GM12864 (cell line): ENCODE measurements at places on chromosomes 11 and 22.

DNA sequence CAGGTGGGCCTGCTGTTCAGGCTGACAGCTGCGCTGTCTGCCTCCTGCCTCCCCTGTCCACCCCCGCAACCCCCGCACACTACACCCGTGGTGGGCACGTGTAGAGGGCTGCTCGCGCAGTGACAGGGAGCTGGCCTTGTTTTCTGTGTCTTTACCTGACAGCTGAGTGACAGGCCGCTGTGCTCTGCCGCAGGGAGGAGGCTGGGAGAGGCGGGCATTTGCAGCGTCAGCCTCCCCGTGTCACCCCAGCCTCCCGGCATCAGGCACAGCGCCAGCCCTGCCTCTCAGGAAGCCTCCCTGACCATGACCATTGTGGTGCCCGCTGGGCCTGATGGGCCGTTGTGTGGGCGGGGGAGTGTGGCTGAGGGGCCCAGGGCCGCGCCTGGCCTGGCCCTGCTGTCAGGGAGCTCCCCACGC is 32.0 kb upstream of the RELT start:
- DNase-seq: no peak

- no peak for DNase-seq
Observed at GRCh38 chr22:46678785-46679700, 58.9 kb downstream of the GRAMD4 start.

- DNase-seq: no peak
Observed at GRCh38 chr11:131234221-131234620, 136.2 kb upstream of the NTM start.

DNA sequence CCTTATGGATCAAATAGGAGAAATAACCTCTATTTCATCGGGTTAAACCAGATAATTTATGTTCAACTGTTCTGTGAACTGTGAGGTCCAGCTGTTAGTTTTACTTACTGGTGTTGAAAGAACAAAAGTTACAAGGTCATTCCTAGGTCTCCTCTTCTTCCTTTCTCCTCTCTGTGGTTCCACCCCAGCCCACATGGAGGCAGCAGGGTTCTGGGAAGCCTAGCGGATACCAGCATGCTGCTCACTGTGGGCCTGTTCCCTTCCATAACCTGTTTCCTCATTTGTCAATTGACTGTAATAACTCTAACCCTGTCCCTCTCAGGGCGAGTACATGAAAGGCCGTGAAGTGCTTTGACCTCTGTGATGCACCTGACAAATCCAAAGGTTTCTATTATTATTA is 27.8 kb downstream of the RELT start:
- DNase-seq: no peak

- no peak for DNase-seq
Observed at GRCh38 chr11:45151362-45151982, 5.0 kb downstream of the PRDM11 start.
